ENCODE measurements at places on chromosomes 12 and 14.

- DNase-seq = no peak
Observed at GRCh38 chr12:91572869-91573268, 390.3 kb upstream of the DCN start.

DNA sequence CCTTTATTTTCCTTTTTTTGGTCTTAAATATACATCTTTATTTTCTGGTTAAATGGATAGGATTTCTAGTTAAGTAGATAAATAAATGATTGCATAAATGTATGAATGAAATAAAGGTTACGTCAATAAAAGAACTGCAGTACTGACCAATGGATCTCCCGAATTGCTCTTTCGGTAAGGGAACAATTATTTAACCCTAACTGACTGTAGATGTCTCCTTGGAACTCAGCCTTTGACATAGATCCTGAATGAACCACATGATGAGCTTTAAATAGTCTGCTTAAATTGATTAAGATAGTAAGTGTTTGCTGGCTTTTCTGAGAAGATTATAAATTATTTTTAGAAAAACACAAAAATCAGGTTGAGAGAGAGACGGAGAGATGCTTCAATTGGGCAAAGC is 391.0 kb upstream of the SYT1 start:
- DNase-seq = no peak

- DNase-seq = no peak
Observed at GRCh38 chr14:60566101-60566500, 57.2 kb downstream of the SIX6 start.

DNA sequence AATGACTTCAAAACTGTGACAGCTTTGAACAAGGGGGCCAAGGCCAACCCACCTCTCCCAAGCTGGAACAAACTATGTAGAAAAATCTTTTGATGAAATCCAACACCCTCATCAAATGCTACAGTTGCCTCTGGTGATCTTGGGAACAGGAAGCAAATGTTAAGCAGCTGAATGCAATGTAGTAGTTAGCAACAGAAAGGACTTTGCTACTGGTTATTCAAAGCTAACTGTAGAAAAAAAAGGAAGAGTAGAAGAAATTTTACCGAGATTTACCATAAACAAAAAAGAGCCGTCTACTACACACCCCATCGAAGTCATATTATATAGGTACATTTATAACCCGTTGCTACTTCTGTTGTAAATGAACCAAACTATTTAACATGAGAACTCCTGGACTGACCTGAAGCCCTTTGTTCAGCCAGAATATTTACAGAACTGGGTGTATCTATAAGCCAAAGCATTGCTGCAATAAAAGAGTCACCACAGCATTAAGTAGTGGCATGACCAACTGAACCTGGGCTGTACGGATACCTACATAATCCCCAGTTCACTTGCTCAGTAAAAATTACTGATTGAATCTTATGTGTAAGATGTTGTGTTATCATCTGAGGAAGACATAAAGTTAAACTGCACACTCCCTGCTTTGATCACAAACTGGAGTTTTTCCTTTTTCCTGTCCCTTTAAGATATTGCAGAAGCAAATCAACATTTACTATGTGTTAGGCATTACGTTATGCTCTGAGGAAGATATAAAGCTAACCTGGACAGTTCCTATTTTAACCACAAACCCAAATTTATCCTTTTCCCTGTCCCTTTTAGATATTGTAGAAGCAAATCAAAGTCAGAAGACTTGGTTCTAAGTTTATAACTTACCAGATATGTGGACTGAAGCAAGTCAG is 25.1 kb downstream of the SYNJ2BP start:
- no peak for DNase-seq

GRCh38 chr14:35392103-35392502 is 12.4 kb downstream of the NFKBIA start:
- no peak for DNase-seq

DNA sequence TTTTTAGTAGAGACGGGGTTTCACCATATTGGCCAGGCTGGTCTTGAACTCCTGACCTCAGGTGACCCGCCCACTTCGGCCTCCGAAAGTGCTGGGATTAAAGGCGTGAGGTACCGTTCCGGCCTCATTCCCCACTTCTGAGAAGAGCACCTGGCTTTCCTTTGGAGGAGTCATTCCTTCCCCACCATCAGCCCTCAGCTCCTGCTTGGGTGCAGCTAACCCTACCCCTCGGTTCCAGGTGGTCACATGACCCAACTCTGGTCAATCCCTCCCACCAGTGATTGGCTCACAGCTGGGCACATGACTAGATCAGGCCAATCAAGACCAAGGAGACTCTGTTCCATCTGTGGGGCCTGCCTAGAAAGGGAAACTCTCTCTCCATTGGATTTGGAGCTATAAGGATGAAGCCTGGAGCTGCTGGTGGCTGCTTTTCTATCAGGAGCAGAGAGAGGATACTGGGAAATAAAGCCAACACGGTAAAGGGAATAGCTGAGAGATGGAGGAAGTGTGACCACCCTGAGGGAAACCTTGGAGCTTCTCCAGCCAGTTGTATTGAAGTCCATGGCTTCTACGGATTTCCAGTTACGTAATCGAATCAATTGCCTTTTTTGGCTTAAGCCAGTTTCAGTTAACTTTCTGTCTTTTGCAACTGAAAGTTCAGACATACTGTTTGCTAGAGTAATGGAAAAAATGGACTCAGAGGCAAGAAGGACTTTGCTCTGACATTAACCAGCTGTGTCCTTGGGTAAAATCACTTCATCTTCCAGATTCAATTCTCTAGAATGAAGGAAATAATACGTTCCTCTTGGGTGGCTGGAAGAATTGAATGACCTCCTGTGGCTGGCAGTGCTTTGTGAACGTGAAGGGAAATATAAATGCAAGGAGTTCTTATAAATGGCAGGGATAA is 19.7 kb upstream of the IFT81 start:
- no peak for DNase-seq

- no peak for DNase-seq
Observed at GRCh38 chr12:50258167-50258551, 25.2 kb downstream of the LIMA1 start.

DNA sequence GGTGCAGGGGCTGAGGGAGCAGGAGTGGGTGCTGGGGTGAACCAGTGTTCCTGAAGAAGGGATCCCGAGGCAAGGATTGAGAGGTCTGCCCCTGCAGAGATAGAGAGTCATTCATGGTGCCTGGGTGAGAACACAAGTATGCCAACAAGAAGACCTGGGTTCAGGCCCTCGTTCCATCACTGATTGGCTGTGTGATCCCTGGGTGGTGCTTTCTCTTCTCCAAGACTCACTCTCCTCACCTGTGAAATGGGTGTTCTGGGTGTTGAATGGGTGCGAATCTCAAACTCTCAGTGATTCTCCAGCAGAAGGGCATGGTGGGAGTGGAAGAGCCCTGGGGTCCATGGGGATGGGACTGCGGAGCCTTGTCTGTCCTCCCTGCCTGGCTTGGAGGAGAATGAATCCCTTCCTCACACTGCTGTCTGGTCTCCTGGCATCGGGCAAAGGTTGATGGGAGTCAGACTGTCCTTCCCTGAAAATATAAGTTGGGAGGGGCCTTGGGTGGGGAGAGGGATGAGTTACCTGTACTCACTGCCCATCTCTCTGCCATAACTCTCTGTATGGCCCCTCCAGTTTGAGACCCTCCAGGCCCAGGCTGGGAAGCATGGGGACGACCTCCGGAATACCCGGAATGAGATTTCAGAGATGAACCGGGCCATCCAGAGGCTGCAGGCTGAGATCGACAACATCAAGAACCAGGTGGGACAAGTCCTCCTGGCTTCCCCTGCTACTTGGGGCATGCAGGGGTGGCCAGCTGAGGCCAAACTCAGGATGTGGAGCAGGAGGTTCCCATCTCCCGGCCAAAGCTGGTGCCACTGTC is 9.6 kb downstream of the KRT7 start:
- no peak for DNase-seq

DNA sequence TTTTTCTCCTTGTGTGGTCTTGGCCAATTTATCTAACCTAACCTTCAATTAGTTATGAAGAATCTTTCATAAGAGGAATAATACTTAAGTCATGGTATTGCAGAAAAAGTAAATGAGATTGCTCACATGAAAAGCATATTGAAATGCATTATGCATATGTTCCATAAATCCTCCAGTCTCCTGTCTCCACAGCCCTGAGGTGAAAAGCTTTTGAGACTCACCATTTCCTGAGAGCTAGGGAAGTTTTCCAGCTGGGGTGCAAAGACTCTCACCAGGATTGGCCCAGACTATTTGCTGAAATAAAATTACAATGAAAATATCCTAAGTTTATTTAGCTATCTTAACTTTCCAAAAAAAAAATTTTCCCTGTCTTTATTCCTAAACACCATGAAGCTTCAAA is 723.8 kb upstream of the FLRT2 start:
- no peak for DNase-seq

- DNase-seq = no peak
Observed at GRCh38 chr14:21095430-21096205, 2.8 kb downstream of the ZNF219 start.

DNA sequence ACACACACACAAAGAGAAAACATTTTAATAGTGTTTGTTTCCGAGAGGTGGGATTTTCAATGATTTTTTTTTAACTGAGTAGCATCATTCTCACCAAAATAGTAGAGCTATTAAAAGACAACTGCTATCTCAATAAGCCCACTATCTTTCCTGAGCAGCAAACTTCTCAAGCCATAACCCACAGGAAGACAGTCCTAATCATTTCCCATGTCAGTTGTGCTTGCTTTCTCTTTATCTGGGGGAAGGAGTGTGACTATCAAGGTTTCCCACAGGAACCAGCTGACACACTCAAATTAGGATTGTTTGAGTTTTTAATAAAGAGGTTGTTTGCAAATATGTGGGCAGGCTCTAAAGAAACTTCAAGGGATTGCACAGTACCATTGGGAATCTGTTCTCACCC is 4.9 kb upstream of the MAX start:
- no peak for DNase-seq

GRCh38 chr14:68140076-68140741 is 320.6 kb downstream of the RAD51B start:
- peak; percentile 99 for DNase-seq

- no peak for DNase-seq
Observed at GRCh38 chr14:24662753-24663152, 28.8 kb upstream of the GZMB start.

- peak; percentile 88 for DNase-seq
Observed at GRCh38 chr14:76917158-76917596, 91.0 kb downstream of the LRRC74A start.

GRCh38 chr12:96774496-96775256 is 132.4 kb upstream of the NEDD1 start:
- DNase-seq = peak; percentile 6

DNA sequence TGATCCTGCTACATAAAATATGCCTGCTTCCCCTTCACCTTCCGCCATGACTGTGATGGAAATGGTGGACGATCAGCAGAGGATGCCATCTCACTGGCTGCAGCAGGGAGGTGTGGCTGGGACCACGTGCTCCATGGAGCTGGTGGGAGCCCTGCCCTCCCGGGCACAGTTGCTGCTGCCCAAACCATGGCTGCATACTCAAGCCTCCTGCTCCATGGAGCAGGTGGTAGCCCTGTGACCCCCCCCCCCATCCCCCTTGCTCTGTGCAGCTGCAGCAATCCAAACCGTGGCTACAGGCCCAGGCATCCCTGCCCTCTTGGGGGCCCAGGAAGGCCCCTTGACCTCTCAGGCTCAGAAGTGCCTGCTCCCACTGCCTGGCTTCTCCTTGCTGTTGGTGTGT is 597.5 kb upstream of the LMO3 start:
- DNase-seq = no peak

GRCh38 chr14:74973003-74973653 is 17.7 kb upstream of the PGF start:
- DNase-seq = no peak

GRCh38 chr14:93430315-93431035 is at the start of gene UNC79:
Gene UNC79, plus strand, starts transcription at chr14:93430939. Its CDS starts 91 bp downstream, at chr14:93431030.
- no peak for DNase-seq

DNA sequence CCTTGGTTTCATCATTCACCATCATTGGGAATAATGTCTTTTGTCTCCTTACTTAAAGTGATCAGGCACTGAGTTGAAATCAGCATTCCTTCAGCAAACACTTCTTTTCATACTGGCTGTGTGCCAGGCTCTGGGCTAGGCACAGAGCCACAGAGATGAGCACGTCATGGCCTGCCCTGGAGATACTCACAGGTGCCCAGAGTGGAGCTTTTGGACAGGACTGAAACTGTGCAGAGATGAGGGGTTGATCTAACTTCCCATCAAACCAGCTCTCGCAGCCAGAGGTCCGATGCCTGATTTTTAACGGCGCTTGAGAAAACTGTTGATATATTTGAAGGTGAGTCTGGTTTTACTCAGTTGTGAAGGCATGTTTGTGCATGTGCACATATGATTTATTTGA is 43.1 kb downstream of the CACNA1C start:
- no peak for DNase-seq

DNA sequence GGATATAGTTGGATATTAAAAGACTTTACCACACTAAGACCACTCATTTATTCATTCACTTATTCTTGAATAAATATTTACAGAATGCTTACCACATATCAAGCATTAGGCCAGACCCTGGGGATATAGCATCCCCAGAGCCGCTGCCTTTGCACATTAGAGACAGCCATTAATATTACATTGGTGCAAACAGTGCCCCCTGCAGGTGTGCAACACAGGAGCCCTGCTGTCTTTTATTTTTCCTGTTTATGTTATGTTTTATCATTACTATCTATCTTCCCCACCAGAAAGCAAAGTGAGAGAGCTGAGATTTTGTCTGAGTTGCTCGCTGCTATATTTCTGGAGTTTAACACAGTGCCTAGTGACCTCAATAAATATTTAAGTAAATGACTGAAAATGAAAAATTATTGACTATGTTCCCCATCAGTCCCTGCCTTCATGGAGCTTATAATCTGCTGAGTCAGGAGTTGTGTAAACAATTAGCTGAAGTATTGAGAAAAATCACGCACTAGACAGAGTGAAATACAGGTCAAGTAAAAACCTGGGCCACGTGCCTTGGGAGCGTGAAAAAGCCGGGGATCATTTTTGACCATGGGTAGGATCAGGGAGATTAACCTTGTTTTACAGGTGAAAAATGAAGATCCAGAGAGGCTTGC is 301.6 kb downstream of the PCNX1 start:
- no peak for DNase-seq

- DNase-seq = no peak
Observed at GRCh38 chr12:120862664-120863063, 41.5 kb downstream of the SPPL3 start.

DNA sequence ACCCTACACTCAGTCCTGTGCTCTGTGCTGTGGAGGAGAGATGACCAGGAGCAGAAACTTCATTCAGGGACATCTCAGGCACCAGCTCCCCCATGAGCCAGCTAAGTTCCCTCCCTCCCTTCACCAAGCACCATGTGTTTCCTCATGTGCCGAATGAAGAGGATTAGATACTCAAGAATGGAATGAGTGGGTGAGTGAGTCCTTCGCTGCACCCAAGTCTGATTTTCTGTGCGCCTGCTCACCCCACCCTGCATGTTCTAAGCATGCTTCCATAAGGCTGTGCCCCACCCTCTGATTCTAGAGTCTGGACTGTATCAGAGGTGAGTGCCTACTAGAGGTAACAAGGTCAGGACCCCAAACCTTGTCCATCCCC is 12.1 kb downstream of the SERPINA5 start:
- no peak for DNase-seq

All from A549 (cell line).